A549 treated with Hydrocortisone at 1 μM for 4 hours (cell line): ENCODE measurements at places on chromosomes 6 and 20. TPM values are rescaled to one million over a fixed set of nuclear protein-coding genes. Genes with fewer than 3 reads are reported as not detected.

ZBP1 gene
- total RNA-seq = not detected in 5 replicates

LY6G6F gene
- not detected in 5 replicates for total RNA-seq

NOX3 gene
- total RNA-seq = not detected in 5 replicates

TRIM31 gene
- total RNA-seq = 0.56 to 0.85 TPM (median 0.63 TPM) in 5 replicates

MATN4 gene
- total RNA-seq = 0.06 to 0.16 TPM (median 0.08 TPM) in 5 replicates

VGLL2 gene
- total RNA-seq = not detected in 5 replicates

SYTL3 gene
- 1.3 to 1.9 TPM (median 1.6 TPM) in 5 replicates for total RNA-seq

GPX5 gene
- total RNA-seq = not detected in 5 replicates

DEFB119 gene
- not detected in 5 replicates for total RNA-seq

CAGE1 gene
- total RNA-seq = not detected in 5 replicates

MAP1LC3A gene
- 17.8 to 30.5 TPM (median 26.1 TPM) in 5 replicates for total RNA-seq

HAO1 gene
- not detected in 5 replicates for total RNA-seq

TRPC4AP gene
- 58.4 to 66.2 TPM (median 62.9 TPM) in 5 replicates for total RNA-seq

KCNQ5 gene
- 1.1 to 1.9 TPM (median 1.5 TPM) in 5 replicates for total RNA-seq

CSNK2B gene
- total RNA-seq = 154 to 183 TPM (median 177 TPM) in 5 replicates

BPIFB6 gene
- not detected in 5 replicates for total RNA-seq

TMEM63B gene
- total RNA-seq = 13.6 to 15.7 TPM (median 15.6 TPM) in 5 replicates

PKHD1 gene
- total RNA-seq = not detected in 5 replicates

CST2 gene
- 0.59 to 1.2 TPM (median 0.71 TPM) in 5 replicates for total RNA-seq

TSHZ2 gene
- not detected in 5 replicates for total RNA-seq

DUSP15 gene
- 0.39 to 1.0 TPM (median 0.83 TPM) in 5 replicates for total RNA-seq

HLA-DMB gene
- 1.4 to 2.2 TPM (median 1.7 TPM) in 5 replicates for total RNA-seq

ERVFRD-1 gene
- not detected in 5 replicates for total RNA-seq

CENPW gene
- 28.8 to 43.6 TPM (median 41.7 TPM) in 5 replicates for total RNA-seq

FKBP5 gene
- 102 to 165 TPM (median 126 TPM) in 5 replicates for total RNA-seq

PNPLA1 gene
- total RNA-seq = 0.08 TPM in 1 of 5 replicates, not detected in the others

ZBTB2 gene
- total RNA-seq = 13.8 to 15.1 TPM (median 14.5 TPM) in 5 replicates

TAF11 gene
- 17.8 to 21.5 TPM (median 20.1 TPM) in 5 replicates for total RNA-seq

ZNF311 gene
- total RNA-seq = 0.11 to 0.22 TPM (median 0.15 TPM) in 5 replicates

ENPP4 gene
- total RNA-seq = 0.20 to 0.38 TPM (median 0.27 TPM) in 5 replicates

PHACTR1 gene
- total RNA-seq = 0.07 TPM in 1 of 5 replicates, not detected in the others

CST5 gene
- not detected in 5 replicates for total RNA-seq

SLX4IP gene
- 2.1 to 3.3 TPM (median 2.6 TPM) in 5 replicates for total RNA-seq

RSPO3 gene
- 65.9 to 80.7 TPM (median 69.0 TPM) in 5 replicates for total RNA-seq

ACTL10 gene
- total RNA-seq = 0.06 TPM in 2 of 5 replicates, not detected in the others

TREM1 gene
- 0.10 to 0.25 TPM (median 0.13 TPM) in 3 of 5 replicates, not detected in the others for total RNA-seq

SNAP91 gene
- total RNA-seq = 0.06 to 0.35 TPM (median 0.28 TPM) in 5 replicates

MRS2 gene
- total RNA-seq = 19.8 to 22.4 TPM (median 21.2 TPM) in 5 replicates

ANKRD66 gene
- not detected in 5 replicates for total RNA-seq

AVP gene
- total RNA-seq = not detected in 5 replicates

TTBK1 gene
- total RNA-seq = 0.05 to 0.07 TPM (median 0.06 TPM) in 5 replicates

SMOC2 gene
- 0.02 to 0.05 TPM (median 0.03 TPM) in 3 of 5 replicates, not detected in the others for total RNA-seq

MBOAT1 gene
- total RNA-seq = 2.1 to 3.5 TPM (median 2.2 TPM) in 5 replicates

VSTM2L gene
- 18.5 to 30.4 TPM (median 21.4 TPM) in 5 replicates for total RNA-seq

SOBP gene
- total RNA-seq = 0.68 to 1.2 TPM (median 0.85 TPM) in 5 replicates

RFX6 gene
- total RNA-seq = not detected in 5 replicates

DLL1 gene
- total RNA-seq = 0.10 to 0.33 TPM (median 0.16 TPM) in 5 replicates

WFDC12 gene
- total RNA-seq = not detected in 5 replicates

ZCCHC3 gene
- total RNA-seq = 19.9 to 22.0 TPM (median 21.2 TPM) in 5 replicates

BTN1A1 gene
- total RNA-seq = not detected in 5 replicates

CARMIL1 gene
- 7.3 to 9.9 TPM (median 7.5 TPM) in 5 replicates for total RNA-seq

TREML2 gene
- not detected in 5 replicates for total RNA-seq

GRM1 gene
- 0.02 to 0.05 TPM (median 0.02 TPM) in 3 of 5 replicates, not detected in the others for total RNA-seq

PCK1 gene
- 0.03 to 0.17 TPM (median 0.06 TPM) in 5 replicates for total RNA-seq

TOP1 gene
- 163 to 264 TPM (median 189 TPM) in 5 replicates for total RNA-seq

TRAPPC3L gene
- not detected in 5 replicates for total RNA-seq

CEP57L1 gene
- 6.0 to 9.9 TPM (median 8.6 TPM) in 5 replicates for total RNA-seq
